NCI-H345 (cell line): ENCODE measurements at places on chromosomes 1 and 21.
A peak's percentile ranks its signal among the peaks of the same experiment; 100 is the strongest.

DNA sequence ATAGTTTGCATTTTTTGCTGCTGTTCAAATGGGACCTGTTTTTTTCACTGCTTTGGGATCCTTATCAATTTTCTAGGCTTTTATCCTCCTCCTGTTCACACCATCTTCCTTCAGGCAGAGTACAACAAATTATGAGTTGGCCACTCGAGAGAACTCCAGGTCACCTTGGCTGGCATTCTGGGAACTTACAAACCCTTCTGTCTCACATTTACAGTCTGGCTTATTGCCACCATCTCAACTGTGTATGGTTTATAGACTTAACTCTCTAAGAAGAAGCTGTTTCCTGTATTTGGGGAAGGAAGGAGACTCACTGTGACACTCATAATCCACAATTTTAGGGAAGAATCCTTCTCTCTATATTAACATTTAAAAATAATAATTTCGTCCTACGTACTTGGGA is 5.4 kb upstream of the ZNF691 start:
- DNase-seq = no peak

GRCh38 chr1:94871031-94871430 is 50.9 kb downstream of the SLC44A3 start:
- DNase-seq = no peak

DNA sequence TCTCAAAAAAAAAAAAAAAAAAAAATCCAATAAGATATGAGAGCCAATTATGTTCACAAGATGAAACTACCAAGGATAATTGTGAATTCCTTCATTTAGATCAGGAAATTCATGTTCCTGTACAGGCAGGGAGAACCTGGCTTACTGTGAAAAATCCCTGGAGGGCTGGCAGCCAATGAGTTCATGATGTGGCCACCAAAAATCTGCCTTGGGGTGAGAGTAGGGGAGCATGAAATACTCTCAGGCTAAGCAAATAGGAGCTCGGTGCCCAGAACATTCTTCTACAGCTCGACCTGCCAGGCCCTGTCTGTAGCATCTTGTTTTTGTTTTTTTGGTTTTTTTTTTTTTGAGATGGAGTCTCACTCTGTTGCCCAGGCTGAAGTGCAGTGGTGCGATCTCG is 50.1 kb downstream of the PIK3CD start:
- DNase-seq = no peak

GRCh38 chr21:32304998-32305397 is 6.3 kb downstream of the MRAP start:
- no peak for DNase-seq

GRCh38 chr21:38386967-38387366 is 111.3 kb downstream of the ERG start:
- no peak for DNase-seq

DNA sequence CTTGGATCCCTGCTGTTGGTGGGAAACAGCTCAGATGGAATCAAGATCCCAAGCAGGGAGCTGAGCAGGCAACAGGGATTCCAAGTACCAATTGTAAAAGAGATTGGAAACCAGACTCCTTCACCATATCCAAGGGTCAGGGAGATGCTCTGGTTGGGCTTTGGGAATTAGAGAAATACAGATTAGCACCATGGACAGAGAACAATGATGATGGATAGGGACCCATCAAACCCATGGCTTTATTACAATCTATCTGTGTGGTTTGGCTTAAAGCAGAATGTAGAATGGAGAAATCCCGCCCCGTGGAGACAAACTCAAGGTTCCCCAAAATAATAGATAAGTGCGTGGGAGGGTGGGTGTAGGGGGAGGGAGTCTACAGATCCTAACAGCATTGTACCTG is 120.7 kb upstream of the CSF3R start:
- no peak for DNase-seq

- peak; percentile 55 for DNase-seq
Measured at GRCh38 chr1:65109487-65109886, 38.5 kb upstream of the AK4 start.

DNA sequence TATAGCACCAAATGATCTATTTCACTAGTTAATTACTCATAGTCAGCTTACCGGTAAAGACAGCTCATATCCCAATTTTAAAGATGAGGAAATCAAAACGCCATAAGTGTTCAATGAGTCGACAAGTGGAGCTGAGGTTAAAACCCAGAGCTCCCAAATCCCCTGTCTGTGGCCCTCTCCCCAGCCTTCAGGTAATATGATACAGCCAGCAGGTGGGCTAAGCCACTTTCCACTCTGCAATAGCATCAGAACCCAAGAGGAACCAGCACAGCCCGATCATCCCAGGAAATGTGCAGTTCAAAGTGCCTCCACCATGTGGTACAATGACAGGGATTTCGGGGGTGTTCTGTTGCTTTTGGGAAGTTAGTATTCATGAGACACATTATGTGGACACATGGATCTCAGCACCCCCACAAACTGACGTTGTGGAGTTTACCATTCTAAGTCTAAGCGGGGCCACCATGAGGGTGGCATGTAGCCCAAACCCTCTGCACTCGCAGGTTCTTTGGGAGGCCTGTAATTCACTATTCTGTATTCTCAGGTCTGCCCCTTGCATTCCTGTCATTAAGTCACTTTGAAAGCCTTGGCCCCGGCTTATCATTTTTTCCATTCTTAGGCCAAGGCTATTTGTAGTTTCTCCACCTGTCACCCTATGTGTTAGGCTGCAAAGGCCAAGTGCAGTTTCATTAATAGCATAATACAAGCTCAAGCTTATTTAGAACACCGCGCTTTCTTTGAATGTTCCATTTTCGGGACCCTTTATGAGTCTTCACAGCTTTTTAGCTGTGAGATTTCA is 26.3 kb upstream of the ACTN2 start:
- no peak for DNase-seq

GRCh38 chr1:65724151-65724550 is 68.5 kb upstream of the PDE4B start:
- DNase-seq = no peak

GRCh38 chr21:32348604-32349332 is 44.0 kb downstream of the URB1 start:
- DNase-seq = peak; percentile 51

- DNase-seq = peak; percentile 78
Measured at GRCh38 chr1:116323491-116323890, 49.6 kb upstream of the ATP1A1 start.

DNA sequence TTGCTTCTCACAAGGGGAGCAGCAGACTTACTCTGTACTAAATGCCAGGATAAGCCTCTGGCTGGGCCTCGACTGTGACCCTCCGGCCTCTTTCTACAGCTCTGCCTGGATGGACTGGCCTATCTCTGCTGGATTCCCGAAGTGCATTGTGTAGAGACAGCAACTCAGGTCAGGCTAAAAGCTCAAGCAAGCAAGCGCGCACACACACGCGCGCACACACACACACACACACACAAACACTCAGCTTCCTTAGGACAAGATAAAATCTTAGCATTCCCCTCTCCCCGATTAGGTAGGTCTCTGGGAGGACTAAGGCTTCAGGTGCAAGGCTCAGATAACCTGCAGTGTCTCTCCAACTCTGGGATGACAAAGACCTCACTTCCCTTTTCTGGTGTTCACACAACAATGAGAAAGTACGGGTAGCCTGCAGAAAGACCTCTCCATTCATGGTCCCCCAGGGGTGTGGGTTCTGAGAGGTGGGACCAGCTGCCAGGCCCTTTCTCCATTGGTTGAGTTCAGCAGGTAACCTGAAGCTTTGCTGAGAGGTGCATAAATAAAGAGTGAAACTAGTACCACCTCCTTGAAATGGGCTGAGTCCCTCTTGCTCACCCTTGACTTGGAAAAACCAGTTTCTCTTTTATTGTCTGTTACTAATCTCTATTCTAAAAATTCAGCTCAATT is 155.1 kb upstream of the CAMK1G start:
- no peak for DNase-seq

- DNase-seq = no peak
Measured at GRCh38 chr1:167711797-167712196, 10.0 kb upstream of the MPZL1 start.

DNA sequence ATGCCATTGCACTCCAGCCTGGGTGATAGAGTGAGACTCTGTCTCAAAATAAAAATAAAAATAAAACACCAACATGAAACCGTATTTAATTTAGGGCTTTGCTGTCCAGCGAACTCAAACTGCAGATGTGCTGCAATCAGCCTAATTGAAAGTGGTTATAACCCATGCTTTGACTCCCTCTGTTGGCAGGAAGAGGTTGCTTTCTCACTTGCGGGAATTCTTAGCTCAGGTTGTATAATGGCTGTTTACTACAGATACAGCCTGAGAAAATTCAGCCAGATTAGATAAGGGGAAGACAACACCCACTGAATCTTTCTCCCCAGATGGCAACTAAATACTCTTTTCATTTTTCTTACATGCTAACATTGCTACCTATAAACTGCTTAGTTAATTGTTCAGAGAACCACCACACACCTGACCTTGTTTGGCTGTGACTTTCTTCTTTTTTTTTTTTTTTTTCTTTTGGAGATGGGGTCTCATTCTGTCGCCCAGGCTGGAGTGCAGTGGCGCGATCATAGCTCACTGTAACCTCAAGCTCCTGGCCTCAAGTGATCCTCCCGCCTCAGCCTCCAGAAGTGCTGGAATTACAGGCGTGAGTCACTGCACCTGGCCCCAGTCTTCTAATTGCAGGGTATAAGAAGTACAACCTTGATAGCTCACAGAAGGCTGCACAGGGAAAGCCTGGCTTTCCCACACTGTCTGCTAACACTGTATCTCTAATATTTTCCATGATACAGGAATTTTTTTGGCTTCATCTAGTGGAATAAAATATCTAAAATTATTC is 34.6 kb downstream of the DNTTIP2 start:
- DNase-seq = peak; percentile 72

DNA sequence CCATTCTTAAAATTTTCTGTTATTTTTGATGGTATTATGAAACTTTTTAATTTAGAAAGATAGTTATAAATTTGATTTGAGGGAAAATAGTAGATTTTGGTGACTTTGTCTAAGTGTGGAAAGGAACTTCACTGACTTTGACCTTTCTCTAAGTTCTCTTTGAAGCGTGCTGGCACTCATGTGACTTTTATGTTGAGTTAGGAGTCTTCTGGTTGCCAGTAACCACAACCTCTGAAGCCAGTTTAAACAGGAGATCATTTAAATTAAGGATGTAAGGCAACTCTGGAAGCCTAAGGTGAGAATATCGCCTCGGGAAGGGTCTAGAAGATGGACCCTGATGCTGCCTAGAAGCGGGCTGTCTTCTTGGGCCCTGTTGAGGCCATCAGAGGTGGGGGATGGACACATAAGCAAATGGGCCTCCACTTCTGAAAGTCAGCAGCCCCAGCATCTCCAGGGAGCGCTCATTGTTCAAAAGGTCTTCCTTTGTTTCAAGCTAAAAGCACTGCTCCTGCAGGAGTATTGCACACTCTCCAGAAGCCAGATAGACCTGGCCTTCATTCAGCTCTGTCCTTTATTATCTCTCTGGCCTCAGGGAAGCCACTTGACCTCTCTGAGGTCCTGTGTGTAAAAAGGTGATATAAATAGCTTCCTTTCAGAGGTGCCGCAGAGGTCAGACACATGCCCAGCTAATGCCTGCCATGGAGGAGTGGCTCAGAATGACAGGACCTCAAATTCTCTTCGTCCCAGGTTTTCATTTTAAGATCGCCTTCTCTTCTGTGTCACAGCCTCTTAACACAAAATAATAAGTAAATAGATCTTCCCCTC is 5.1 kb upstream of the RCAN1 start:
- no peak for DNase-seq

DNA sequence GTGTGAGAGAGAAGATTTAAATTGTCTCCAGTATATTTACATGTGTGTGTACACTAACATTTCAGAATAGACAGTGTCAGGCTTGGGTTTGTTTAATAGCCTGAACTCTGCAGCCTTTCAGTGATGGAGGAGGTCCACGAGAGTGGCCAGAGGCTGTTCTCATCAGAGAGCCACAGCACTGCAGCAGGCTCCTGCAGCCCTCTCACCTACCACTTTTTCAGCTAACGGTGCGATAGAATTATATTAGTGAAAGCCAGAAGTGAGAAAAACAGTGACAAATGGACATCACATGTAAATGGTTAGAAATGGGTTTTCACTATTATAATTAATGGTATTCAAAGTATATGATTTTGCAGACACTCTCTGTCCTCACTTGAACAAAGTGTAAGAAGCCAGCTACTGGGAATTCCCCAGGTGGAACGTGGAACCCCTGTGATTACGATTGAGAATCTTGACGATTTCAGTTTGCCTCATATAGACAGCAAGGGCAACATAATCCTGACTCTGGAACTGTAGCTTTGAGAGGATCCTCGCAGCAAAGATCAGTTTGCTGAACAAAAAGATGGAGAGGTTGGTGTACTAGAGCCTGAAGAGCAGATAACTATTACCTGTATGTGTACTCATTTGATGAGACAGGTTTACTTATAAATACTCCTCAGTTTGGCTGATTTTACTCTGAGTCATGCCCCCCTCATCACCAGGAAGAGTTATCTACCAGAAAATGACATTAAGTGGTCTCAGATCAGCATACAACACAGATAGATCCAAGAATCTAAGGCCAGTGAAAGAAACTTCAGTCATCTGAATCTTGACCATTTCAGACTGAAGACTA is 31.4 kb downstream of the IFI16 start:
- no peak for DNase-seq

- DNase-seq = no peak
Measured at GRCh38 chr1:185144233-185144632, 12.5 kb downstream of the TRMT1L start.

GRCh38 chr1:27111626-27112573 is 43.0 kb downstream of the SLC9A1 start:
- DNase-seq = no peak

DNA sequence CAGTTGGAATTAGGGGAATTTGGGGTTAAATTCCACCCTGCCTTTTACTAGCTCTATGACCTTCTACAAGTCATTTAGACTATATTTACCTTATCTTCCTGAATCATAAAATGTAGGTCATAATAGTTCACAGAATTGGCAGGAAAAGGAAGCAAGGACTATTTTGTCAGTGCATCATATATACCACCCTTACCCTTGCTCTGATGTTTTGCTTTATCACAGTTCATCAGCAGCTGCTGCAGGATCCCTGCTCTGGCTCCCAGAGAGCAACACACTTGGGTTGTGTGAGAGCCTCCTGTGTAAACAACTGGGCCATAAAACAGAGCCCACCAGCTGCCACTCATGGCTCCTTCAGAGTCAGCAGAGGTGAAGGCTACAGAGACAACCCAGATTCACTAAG is 631.6 kb upstream of the CAMK1G start:
- peak; percentile 59 for DNase-seq

GRCh38 chr1:67653304-67653703 is 31.7 kb upstream of the GADD45A start:
- DNase-seq = no peak

DNA sequence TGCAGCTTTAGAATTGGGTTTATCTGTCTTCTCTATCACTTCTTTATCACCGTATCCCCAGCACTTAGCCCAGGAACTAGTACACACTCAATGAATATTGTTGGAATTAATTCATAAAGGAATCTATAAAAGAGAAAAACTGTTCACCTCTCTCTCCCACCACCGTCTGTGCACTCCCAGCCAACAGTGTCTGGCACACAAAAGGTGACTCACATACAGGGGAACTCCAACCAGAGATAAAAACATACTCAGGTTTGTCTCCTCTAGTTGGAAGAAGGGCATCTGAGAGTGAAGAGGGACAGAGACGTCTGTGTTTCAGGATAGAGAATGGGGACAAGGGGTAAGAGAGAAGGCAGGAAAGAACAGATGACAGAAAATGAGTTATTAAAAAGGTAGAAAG is 10.0 kb downstream of the ITLN1 start:
- DNase-seq = no peak
